ENCODE measurements at places on chromosomes 6 and 20.

GRCh38 chr6:129663531-129663930 is 46.4 kb downstream of the ARHGAP18 start:
- no peak for DNase-seq

DNA sequence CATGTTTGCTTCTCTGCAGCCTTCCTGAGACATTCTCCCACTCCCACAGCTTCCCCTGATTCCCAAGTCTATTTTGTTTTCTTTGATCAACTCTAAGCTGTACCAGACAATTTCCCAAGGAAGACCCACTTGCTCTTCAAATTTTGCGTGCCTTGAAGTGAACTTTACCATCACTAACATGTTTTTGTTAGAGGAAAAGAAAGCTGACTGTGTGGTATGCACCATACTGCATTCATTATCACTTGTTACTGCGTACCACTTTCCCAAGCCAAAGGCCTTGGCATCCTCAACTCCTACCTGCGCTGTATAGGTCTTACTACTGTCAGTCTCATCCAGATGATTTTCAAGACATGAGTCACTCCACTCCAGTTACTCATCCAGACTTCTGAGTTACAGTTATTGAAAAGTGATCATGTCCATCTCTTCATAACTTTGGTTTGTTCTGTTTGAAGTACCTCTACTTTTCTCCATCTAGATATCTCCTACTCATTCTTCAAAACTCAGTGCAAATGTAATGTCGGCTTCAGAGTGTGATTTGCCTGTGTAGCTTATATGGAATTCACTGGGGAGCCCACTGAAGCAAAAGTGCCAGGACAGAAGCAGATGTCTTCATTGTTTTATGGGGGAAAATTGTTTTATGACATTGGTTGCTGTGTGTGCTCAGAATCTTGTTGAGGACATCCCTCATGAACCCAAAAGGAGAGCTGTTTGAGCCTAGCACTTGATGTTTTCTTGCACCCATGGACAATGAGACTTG is 5.2 kb downstream of the RPS12 start:
- DNase-seq, result no peak

- DNase-seq, result no peak
Measured at GRCh38 chr6:1334684-1335083, 22.8 kb downstream of the FOXQ1 start.

DNA sequence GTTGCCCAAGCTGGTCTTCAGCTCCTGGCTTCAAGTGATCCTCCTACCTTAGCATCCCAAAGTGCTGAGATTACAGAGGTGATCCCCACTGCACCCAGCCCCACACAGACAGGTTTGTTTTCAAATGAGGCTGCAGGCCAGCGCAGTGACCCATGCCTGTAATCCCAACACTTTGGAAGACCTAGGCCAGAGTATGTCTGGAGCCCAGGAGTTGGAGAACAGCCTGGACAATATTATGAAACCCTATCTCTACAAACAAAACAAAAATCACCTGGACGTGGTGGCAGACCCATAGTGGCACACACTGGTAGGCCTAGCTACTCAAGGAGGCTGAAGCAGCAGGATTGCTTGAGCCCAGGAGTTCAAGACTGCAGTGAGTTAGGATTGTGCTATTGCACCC is 8.0 kb upstream of the HMGN4 start:
- no peak for DNase-seq

DNA sequence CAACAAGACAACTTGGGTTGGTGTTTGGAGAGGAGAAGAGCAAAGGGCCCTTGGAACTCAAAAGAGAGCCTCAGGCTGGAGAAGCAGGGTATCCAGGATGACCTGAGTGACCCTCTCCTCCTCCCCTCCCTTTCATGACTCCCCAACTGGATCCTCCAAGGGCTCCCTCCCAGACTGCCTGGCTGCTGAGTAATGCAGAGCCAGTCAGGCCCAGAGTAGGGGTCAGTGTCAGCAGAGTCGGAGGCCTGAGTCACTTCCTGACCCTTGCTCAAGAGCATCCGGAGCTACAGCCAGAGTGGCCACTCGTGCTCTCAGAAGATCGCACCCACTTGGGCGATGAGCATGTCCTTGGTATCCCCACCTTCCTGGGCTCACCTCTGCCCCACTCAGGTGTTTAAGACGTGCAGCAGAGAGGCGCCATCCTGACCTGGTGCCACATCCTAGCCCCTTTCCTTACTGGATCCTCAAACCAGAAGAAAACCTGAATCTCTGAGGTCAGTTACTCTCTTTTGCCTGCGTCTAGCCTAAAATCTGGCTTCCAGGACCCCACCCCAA is 2.8 kb upstream of the MAPK13 start:
- DNase-seq, result peak; percentile 80

DNA sequence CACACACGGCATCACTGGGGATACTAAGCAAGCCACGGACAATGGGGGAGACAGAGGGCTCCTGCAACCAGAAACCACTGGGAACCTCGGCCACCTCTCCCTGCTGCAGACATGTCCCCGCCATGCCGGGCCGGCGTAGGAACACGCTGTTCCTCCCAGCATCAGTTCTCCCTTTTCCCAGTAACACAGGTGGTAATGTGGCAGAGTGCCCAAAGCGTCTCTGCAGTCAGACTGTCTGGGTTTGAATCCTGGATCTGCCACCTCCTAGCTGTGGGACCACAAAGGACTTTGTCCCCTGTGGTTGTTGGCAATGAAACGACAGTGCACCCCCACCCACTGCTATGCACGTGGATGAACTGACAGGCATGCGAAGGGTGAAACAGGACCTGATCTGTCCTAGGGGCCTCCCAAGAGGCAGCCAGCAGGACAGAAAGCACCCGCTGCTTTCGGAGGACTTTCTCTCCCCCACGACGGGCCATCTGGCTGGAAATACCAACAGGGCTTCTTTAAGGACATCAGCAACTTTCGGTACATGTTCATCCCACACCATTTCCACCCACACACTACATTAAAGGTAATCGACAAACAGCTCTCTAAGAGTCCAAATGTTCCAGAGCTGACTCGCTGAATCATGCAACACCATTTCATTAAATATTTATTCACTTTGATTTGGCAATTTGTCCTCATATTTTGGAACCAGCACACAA is 74.1 kb downstream of the SULF2 start:
- no peak for DNase-seq

- peak; percentile 45 for DNase-seq
Measured at GRCh38 chr6:142842418-142843261, 102.3 kb downstream of the HIVEP2 start.

GRCh38 chr20:11120431-11120830 is 446.6 kb upstream of the JAG1 start:
- no peak for DNase-seq

- peak; percentile 50 for DNase-seq
Measured at GRCh38 chr20:45406260-45407066, 1.6 kb upstream of the DBNDD2 start.

GRCh38 chr6:38508894-38509293 is 130.8 kb downstream of the BTBD9 start:
- no peak for DNase-seq
